Dorsolateral prefrontal cortex (tissue), 122 donors: ENCODE measurements at places on chromosomes 13 and 19.

- peak; percentile 57 for DNase-seq
Observed at GRCh38 chr19:2016041-2016807, 710 bp upstream of the BTBD2 start.

GRCh38 chr13:35479038-35479492 is 2.6 kb upstream of the MAB21L1 start:
- no peak for DNase-seq

DNA sequence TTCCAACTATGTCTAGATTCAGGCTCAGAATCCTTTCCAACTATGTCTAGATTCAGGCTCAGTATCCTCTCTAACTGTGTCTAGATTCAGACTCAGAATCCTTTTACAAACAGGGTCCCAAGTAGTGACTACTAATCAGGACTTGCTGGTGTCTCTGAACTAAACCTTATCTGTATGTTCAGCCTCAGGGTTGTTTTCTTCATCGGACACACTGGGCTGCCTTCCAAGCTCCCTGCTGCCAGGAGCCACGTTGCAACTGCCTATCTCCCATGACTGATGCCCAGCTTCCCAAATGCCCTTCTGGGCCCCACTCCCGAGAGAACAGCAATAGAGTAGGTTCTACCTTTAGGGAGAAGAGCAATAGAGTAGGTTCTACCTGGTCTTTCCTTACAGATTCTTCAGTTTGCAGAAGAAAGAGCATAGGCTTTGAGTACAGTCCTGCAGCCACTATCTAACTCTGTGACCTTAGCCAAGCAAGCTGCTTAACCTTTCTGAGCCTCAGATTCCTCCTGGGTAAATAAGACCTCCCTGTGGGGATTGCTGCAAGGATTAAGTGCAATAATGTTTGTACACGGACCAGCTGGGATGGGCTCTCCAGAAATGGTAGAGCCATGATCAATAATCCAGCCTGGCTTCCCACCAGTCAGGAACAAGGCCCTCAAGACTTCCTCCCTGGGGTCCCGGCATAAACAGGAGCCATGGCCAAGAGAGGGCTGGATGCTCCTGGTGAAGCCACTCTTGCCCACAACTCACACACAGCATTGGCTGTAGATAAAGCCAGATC is 61.5 kb downstream of the ZIC5 start:
- DNase-seq, result no peak

- DNase-seq, result no peak
Observed at GRCh38 chr13:49502954-49503353, 7.2 kb downstream of the PHF11 start.

DNA sequence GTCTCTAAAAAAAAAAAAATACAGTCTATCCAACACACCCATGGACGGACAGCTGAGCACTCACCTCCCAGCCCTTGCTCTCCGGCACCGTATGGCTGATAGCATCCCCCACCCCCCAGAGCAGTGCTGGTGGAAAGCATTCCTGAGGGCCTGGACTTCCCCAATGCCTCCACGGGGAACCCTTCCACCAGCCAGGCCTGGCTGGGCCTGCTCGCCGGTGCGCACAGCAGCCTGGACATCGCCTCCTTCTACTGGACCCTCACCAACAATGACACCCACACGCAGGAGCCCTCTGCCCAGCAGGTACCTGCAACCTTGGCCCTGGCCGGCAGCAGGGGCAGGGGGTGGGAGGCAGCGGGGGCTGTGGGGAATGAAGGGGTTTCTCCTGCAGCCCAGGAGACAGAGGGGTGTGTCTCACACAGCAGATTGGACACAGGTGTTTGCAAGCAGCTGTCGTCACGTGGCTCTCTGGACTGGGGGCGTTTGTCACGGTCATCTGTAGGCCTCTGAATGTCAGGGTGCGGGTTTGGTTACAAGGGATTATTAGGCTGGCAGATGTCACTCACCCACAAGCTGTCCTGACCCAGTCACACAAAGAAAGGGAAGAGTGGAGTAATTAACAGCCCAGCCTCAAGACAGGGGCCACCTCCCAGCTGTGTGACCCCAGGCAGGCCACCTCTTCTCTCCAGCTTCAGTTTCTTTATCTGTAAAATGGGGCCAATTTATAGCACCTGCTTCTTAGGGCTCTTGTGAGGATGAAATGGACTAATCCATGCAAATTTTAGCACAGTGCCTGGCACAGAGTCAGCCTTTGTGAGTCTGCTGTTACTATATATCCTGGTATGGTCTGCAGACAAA is 19.3 kb downstream of the PLD3 start:
- no peak for DNase-seq

DNA sequence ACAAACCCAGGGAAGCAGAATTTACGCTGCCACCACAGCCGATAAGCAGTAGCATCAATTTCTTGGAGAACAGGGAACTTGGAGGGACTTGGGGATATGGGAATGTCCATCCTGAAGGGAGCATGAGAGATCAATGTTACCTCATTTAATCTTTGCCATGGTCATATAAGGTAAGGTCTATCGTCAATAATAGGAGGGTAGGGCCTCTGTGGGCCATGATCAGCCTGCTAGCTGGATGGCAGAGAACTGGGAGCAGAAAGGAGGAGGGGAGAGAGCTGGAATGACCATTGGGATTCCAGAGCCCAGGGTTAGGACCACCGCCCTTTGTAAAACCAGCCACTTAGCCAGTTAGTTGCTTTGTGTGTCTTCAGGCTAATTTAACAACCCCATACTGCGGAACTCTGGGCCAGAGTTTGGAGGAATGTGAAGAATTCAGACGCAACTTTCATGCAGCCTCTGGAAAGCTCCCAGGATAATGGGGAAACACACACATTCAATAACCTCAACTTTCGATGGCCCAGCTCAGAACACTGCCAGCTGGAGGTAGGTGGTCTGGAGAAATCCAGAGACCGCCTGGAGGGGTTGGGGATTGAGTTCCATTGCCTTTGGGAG is 40.3 kb downstream of the ZNF557 start:
- DNase-seq, result no peak

DNA sequence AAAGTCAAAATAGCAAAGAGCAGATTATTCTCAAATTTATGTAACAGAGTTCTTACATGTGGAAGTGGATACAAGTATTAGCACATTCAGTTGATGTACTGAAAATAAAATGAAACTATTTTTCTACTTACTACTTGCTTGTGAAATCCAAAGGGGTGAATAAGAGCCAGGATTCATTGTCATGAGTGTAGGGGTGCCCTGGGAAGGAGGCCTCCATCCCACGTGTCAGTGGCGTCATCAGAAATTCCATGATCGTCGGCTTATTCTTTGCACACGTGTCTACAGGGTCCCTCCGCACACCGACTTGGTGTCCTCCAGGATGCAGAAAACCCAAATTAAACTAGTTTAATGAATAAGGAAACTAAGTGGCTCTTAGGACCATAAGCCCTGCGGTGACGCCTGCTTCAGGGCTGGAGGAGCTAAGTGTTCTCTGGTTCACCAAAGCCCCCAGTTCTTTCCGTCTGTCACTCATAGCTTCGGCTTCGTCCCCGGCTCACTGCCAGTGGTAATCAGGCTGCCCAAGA is 55.5 kb downstream of the IRS2 start:
- no peak for DNase-seq

GRCh38 chr19:1284293-1284978 is 1.2 kb upstream of the EFNA2 start:
- no peak for DNase-seq

GRCh38 chr19:47790398-47790814 is 11.9 kb downstream of the SELENOW start:
- peak; percentile 81 for DNase-seq

GRCh38 chr13:46803586-46803985 is 6.6 kb upstream of the ESD start:
- DNase-seq, result no peak

- DNase-seq, result no peak
Observed at GRCh38 chr13:33129094-33129832, 113.0 kb downstream of the KL start.

DNA sequence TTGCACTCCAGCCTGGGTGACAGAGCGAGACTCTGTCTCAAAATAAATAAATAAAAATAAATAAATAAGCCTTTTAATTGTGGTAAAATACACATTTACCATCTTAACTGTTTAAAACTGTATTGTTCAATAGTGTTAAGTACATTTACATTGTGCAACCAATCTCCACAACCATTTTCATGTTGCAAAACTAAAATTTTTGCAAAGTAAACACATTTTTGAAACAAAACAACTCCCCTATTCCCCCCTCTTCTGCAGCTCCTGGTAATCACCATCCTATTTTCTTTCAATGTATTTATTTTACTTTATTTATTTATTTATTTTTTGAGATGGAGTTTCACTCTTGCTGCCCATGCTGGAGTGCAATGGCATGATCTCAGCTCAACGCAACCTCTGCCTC is 5.8 kb upstream of the B9D2 start:
- no peak for DNase-seq

DNA sequence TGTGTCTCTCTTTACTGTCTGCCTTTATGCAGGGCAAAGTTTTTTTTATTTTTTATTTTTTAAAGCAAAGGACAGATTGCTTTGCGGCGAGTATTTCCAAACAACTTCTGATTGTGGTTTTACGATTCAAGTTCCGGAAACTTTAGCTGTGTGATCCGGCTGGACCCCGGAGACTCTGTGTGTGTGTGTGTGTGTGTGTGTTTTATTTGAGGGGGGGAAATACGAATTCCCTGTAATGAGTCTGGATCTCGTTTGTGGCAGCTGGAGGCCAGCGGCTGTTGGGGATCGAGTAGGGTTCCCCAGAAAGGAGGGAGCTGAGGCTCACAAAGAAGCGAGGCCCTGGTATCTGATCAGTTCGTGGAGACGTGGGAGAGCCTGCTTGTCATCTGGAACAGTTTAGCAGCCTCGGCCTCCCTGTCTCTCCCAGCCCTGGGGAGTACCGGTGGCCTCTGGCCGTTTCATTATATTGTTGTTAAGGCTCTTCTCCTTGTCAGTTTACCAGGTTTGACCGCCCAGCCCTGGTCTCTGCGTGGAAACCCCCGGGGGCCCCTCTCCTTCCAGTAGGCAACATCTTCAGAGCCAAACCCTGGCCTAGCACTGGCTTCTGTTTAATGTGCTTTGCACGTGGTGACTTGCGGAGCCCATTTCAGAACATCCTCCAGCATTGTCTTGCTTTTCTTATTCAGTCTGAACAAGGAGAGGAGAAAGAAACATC is 1.3 kb downstream of the FARP1 start:
- DNase-seq, result no peak

- DNase-seq, result no peak
Observed at GRCh38 chr13:40309881-40310280, 356.6 kb downstream of the FOXO1 start.

GRCh38 chr13:102131246-102131645 is 270.6 kb downstream of the FGF14 start:
- DNase-seq, result no peak

DNA sequence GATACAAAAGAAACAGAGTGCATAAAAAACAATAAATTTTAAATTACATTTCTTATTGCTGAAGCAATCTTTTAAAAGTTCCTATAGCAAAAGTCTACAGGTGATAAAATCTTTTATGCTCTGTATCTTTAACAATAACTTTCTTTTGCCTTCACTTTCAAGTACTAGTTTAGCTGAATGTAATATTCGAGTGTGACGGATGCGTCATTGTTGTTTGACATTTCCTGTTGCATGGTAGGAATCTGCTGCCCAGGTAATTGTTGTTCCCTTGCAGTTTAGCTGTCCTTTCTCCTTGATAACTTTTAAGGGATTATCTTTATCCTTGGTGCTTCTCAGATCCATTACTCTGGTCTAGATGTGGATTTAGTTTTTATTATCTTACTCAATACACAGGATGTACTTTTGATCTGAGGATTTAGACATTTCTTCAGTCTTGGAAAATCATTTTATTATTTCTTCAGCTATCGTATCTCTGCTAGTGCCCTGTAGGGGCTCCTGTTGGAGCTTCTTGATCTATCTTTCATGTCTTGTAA is 2.1 kb upstream of the CPB2 start:
- no peak for DNase-seq

- DNase-seq, result no peak
Observed at GRCh38 chr19:36709423-36709822, 22.0 kb downstream of the ZNF567 start.

- DNase-seq, result peak; percentile 74
Observed at GRCh38 chr19:38149661-38150061, 74.4 kb downstream of the DPF1 start.

- DNase-seq, result no peak
Observed at GRCh38 chr13:42753697-42754096, 27.7 kb upstream of the FAM216B start.

DNA sequence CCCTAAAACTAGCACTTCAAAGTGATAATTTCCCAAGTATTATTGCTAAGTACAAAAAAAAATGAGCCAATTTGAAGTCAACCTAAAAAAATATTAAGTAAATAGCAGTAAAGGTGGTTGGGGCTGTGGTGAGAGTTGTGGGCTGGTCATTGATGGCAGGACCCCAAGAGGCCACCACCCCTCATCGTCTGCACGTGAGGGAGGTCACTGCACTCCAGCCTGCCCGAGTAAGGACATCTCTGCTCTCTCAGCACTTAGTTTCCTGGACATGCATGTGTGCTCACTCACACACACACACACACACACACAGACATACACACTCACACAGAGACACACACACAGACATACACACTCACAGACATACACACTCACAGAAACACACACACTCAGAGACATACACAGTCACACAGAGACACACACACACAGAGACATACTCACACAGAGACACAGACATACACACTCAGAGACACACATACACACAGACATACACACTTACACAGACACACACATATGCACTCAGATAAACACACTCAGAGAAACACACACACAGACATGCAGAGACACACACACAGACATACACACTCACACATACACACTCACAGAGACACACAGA is 127.2 kb upstream of the SOX1 start:
- DNase-seq, result no peak

DNA sequence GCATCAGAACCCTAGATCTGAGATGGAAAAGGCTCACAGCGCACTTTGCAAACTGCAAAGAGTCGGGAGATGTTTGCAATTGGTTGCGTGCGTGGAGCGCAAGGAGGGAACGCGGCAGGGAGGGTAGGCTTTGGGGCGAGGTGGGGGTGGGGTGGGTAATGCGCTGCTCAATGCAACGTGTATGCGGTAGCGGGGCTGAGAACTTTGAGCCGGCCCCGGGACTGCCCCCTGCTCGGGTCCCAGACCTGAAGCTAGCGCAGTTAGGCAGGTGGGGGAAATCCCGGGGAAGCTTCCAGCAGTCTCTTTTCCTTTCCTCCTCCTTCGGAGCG is 971 bp downstream of the FOSB start:
- no peak for DNase-seq

GRCh38 chr19:29421196-29421545 is 104.6 kb upstream of the VSTM2B start:
- DNase-seq, result no peak

DNA sequence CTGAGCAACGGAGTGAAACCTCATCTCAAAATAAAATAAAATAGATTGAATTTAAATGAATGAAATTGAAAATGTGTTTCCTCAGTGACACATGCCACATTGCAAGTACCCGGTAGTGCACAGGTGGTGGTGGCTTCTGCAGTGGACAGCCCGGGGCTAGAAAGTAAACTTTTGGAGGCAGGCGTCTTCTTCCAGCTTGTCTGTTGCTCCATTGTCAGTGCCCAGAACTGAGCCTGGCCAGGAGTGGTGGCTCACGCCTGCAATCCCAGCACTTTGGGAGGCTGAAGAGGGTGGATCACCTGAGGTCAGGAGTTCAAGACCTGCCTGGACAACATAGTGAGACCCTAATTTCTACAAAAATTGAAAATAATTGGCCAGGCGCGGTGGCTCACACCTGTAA is 5.7 kb downstream of the MYH14 start:
- no peak for DNase-seq
